Amygdala (tissue), 56 donors: ENCODE measurements at places on chromosomes 5 and 9.

GRCh38 chr9:90969021-90969675, 167.5 kb downstream of the SYK start:
- DNase-seq, result no peak

- no peak for DNase-seq
These were observed 89.2 kb downstream of the ARL15 start for GRCh38 chr5:54221135-54221534.

DNA sequence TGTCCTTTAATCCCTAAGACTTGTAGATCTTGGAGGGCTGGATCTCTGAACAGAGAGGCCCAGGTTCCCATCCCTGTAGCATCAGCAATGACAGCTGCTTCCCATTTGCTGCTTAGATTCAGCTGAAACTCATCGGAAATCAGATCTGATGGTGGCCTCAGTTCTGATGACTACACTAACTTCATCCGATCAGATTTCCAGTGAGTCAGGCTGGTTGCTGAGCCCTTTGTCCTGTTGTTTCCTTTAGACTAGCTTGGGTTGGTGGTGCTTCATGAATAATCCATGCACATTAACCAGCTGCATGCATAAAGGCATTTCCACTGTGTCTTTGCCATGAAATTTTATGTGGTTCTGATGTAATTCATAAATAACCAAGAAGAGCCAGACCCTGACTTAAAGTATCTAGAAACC, 195.2 kb upstream of the TUT7 start:
- DNase-seq, result no peak

DNA sequence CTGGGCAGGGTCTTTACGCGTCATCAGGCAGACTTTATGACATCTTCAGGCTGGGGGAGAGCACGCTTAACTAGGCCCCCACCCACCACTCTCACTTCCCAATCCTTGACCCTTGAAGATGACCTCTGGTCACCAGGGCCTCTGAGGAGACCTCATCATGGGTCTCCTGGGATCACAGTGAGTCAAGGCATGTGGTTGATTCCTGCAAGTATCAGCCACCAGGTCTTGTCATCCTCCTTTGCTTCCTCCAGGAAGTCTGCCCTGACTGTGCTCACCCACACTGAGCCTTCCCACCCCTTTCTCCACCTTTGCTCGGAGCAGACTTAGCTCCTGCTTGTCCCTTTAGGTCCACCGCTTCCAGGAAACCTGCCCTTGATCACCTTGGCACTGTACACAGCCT, 17.3 kb downstream of the ODF2 start:
- DNase-seq, result no peak

DNA sequence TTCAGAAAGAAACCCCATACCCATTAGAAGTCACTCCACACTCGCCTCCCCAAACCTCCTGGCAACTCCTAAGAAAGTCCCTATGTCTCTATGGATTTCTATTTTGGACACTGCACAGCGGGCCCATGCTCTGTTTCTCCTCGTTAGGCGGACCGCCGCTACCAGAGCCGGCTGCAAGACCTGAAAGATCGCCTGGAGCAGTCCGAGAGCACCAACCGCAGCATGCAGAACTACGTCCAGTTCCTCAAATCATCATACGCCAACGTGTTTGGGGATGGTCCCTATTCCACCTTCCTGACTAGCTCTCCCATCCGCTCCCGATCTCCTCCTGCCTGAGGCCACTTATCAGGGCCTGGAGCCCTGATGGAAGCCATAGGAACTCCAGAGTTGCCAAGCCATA, 4.6 kb upstream of the GLE1 start:
- no peak for DNase-seq

DNA sequence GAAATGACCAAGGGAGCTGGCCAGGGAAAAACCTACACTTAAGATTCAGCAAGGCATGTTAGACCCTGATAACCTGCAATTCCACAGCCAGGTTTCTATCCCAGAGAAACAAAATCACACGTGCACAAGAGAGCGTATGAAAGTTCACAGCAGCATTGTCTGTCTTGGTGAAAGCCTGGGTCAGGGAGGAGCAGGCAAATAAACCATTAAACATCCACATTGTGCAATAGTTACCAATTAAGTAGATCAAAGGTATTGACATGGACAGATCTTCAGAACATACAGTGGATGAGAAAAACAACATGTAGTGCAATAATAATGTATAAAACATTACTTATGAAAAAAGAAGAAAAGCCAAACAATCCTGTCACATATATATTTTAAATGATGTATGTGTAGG, 15.9 kb upstream of the GPX3 start:
- no peak for DNase-seq

- DNase-seq, result no peak
These were observed 52.9 kb downstream of the PPARGC1B start for GRCh38 chr5:149782895-149783586.
